ENCODE measurements at places on chromosomes 12 and 14.
A peak's percentile ranks its signal among the peaks of the same experiment; 100 is the strongest.

- no peak for DNase-seq
Measured at GRCh38 chr12:46628176-46628575, 197.6 kb downstream of the SLC38A4 start.

DNA sequence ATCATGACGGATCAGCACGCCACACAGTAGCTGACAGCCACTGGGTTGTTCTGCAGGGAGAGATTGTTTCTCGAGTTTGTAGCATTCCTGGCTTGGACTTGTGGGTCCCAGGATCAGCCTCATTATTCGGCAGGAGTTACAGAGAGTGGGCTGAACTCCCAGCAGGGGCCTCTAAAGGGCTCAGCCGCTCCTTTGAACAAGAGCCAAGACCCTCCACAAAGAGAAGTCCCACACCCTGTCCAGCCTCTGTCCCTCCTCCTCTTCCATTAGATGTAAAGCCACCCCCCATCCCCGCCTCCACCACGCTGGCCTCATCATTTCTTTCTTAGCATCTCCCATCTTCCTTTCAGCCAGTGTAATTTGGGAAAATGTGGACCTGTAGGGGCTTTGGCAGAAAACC lies 96.7 kb upstream of the HSPB8 start:
- no peak for DNase-seq

DNA sequence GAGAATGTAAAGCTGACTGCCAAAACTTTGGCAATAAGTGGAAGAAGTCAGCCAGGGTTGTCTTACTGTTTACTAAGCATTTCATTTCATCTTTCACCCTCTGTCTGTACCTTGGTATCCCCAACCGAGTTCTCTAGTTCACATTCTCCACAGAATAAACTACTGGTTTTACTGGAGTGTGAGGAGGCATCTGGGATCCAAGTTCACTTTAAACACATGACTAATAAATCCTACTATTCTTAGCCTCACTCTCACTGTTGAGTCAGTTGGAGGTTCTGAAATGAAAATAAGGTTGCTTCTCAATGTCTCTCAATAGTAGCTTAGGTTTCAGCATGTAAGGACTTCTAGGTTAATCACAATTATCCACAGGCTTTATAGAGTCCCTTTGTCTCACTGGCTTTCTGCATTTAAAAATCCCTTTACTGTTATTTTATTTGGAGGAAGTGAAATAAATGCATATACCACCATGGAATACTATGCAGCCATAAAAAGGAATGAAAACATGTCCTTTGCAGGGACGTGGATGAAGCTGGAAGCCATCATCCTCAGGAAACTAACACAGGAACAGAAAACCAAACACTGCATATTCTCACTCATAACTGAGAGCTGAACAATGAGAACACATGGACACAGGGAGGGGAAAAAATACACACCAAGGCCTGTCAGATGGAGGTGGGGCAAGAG lies 95.8 kb downstream of the EPS8 start:
- peak; percentile 19 for DNase-seq

DNA sequence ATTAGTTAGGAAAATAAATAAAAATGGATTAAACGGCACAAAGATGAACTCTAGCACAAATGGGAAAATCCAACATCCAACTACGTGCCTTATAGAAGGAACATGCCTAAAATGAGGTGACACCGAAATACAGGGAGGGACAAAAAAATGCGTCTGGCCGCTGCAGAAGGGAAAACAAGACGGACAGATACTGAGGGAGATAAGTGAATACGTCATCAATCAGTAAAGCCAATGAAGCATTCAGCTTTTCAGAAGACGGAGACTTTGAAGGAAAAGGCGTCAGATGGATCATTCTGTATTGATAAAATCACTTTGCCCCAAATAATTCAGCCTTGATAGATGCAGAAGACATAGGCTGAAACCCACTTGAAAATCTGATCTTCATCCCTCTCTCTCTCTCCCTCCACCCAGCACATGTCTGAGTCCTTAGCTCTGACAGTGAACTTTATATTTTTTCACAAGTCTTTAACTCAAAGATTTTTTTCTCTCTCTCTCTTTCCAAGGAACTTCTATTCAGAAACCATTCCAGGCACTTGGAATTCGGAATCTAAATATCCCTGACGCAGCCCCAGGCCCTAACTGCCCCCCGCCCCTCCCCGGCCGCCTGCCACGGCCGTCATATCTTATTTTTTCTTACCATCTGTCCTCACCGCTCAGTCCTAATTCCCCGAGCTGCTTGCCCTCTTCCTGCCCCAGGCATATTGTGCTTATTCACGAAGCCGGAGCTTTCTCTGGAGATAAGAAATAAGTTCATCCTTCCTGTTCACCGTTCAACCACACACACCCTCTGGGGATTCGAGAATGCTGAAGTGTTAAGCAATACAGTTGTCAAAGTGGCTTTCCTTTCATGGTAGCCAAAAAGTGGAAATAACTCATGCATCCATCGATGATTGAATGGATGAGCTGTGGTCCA lies 35.5 kb upstream of the RFLNA start:
- no peak for DNase-seq

GRCh38 chr14:91839749-91840148 lies 27.6 kb downstream of the TC2N start:
- DNase-seq, result no peak

- no peak for DNase-seq
Measured at GRCh38 chr12:116137318-116137717, 140.2 kb downstream of the MED13L start.

GRCh38 chr12:3295646-3296408 lies 195.2 kb upstream of the PRMT8 start:
- DNase-seq, result peak; percentile 96

DNA sequence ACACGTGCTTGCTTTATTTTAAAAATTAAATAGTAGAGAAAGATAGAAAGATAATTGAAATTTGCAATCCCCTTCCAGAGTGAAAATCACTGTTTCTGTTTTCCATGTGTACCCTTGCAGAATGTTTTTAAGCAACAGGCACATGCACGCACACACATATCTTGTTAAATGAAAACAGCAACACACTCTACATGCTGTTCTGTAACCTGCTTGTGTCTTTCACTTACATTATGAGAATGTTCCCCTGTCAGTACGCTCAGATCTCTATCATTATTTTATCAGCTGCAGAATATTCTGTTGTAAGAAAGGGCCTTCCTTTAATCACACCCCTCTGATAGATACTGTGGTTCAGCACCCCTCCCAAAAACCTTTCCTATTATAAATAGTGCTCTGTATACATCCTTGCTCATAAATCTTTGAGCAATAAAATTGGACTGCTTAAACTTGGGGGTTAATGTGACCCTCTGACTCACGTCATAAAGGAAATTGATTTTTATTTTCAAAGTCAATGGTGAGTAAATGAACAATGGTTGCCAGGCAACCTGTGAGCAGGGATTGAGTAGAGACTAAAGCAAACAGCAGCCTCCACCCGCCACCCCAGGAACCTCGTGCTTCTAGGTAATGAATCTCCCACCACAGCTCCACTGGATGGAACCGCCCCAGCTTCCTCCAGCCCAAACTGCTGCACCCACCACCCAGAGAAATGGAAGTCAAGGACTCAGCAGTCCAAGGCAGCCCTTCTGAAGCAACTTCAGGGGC lies 31.9 kb upstream of the CHGA start:
- DNase-seq, result no peak

GRCh38 chr12:49872781-49873181 lies 29.9 kb upstream of the BCDIN3D start:
- DNase-seq, result no peak

DNA sequence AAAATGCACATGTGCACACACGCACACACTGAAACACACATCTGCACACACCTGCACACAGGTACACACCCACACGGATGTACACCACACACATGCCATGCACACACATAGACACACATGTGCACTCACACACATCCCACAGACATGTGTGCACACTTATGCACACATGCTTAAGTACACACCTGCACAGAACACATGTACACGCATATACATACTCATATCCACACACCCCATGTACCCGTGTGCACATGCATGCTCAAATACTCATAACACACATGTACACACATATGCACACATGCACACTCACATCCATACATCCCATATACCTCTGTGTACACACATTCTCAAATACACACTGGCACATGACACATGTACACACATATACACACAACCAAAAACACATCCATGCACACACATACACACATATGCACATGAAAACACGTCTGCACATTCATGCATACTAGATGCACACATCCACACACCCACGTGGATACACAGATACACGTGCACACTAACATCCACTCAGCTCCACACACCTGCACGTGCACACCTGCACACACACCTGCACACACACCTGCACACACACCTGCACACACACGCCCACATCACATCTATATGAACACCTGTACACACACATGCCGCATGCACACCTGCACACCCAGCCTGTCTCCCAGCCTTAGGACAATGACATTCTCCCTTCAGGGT lies 336.7 kb downstream of the ADGRD1 start:
- DNase-seq, result no peak

- no peak for DNase-seq
Measured at GRCh38 chr14:24680516-24680915, 46.5 kb upstream of the GZMB start.

DNA sequence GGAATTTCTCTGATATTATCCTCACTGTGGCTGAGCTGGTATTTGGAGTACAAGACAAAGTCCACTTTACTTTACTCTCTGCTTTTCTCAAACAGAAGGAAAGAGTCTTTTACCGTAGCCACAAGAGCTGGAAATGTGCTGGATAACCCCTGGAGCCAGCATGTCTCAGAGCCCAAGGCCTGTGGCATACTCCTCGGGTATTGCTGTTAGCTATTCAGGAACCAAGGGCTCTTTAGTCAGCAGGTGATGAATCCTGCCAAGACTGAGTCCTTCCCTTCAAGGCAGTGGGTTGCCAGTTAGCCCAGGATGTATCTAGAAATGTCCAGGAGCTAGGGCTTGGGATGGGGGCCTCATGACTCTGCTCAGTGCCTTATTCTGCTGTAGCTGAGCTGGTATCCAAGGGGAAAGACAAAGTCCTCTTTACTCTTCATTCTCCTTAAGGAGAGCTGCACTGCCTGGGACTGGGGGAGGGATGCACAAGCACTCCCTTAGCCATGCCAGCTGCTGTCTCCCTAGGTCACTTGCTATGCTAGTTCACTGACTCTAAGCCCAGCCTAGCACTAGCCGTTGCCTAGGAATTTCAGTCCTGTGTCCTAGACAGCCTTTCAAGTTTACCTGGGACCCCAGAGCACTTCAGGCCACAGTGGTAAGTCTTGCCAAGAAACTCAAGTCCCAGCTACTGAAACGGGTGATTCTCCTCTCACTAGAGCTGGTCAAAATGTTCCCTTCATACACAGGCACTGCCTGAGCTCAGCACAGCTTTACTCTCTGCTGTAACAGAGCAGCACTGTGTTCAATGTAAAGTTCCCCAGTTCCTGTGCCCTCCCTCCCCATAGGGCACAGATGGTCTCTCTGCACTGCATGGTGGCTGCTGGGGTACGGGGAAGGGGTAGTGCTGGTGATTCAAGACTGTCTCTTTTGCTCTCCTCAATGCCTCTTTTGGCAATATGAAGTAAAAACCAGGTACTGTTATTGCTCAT lies 136.4 kb downstream of the SLC35F4 start:
- DNase-seq, result no peak

DNA sequence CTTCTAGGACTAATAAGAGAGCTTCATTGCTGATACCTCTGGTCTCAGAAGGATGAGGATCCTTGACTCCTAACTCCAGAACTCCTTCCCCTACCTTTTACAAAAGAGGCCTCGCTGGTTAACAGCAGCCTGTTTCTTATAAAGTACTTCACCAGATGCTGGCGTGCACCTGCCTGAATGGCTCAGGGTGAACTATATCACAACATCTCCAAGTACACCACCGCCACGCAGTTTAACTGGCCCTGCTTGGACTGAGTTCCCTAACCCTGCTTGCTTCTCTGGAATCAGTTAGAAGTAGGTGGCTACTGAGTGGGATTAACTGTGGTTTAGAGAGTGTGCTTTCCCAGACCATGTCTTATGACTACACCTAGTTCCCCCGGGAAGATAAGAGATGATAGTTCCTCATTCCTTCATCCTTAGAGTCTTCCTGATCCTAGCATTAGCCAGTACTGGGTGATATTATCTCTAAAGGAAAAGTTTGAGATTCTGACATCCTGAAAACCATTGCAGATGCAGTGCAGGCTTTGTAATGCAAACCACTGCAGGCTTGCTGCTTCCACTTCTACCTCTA lies 3.0 kb downstream of the FOXJ2 start:
- DNase-seq, result no peak

DNA sequence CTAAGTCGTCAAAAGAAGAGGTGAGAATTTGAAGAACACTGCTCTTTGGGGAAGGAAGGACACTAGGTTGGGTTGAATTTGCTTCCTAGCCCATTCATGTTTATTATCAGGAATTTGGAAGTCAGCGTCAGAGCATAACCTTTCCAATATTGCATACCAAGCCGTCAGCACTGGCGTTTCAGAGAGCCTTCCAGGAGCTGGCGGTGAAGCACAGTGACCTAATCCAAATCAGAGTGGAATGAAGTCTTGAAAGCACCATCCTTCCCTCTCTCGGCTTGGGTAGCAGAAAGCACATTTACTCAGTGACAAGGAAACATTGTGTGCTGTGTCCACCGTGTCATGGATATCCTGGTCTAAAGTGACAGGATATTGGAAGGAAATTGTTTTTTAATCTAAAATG lies 240.3 kb upstream of the PELI2 start:
- peak; percentile 3 for DNase-seq

All from osteoblast (primary cell).